Thymus (tissue), 14 donors: ENCODE measurements at places on chromosomes 3 and 15. TPM values are rescaled to one million over a fixed set of nuclear protein-coding genes. Genes with fewer than 3 reads are reported as not detected.

DNA sequence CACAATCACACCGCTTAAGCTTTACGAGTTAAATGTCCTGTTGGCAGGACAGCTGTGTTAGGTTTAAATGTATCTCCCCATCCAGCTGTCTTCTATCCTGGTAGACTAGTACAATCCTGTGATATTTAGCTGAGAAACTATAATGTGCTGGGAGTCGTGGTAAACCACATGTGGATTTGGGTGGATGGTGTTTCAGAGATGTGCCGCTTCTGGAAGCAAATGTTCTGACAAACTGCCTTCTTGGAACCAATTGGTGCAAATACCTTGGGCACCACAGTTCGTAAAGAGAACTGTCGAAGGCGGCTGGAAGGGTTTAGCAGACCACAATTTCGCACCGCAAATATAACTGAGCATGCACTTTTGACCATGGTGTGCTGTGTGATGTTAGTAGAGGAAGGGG, 15.0 kb downstream of the SCG5 start:
- H3K27ac ChIP-seq: no peak overlapping the region
- no peaks in the 10 kb centered on the region for H3K27me3 ChIP-seq
- no peak overlapping the region for H3K4me3 ChIP-seq
- H3K4me1 ChIP-seq: no peaks in the 10 kb centered on the region
- H3K36me3 ChIP-seq: peaks cover 21% of the 10 kb centered on the region

DNA sequence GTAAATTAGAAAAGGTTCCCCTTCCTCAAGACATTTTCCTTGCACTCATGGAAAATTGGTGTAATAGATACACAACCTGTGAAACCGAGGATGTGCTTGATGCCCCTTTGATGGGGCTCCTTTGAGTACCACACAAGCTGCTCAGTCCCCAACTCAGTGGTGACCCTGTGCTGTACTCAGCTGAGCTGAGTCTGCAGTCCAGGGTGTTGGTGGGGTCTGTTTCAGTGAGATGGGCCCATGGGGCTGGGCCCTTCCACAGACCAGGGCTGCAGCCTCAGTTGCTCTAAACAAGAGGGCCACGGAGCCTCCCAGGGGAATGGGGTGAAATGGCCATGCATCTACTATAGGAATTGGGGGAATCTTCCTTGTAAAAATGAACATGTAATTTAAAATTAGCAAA, 39.3 kb downstream of the KY start:
- H3K4me3 ChIP-seq: no peak overlapping the region
- no peaks in the 10 kb centered on the region for H3K36me3 ChIP-seq
- no peaks in the 10 kb centered on the region for H3K27me3 ChIP-seq
- H3K4me1 ChIP-seq: no peaks in the 10 kb centered on the region
- no peak for DNase-seq

DNA sequence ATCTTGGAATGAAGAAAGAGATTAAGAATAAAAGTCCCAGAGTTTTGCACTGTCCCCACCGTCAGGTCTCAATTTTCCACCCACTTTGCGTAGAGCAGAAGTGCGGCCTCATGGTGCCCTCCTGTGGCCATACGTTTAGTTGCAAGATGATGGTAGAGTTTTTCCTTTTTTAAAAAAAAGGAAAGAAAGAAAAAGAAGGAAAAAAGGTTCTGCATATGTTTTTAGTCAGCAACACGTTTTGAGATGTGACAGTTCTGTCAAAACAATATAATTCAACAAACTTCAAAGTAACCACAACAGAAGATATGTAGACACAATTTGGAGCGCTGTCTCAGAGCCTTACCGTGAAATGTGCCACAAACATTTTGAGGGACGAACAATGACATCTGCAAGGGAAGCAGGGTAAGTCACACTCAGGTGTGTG, 24.6 kb downstream of the EBLN2 start:
- H3K4me1 ChIP-seq: peaks cover 5% of the 10 kb centered on the region
- peak; percentile 67 for DNase-seq
- H3K4me3 ChIP-seq: no peak overlapping the region
- H3K27ac ChIP-seq: no peak overlapping the region

- no peak for DNase-seq
- no peak overlapping the region for H3K27ac ChIP-seq
- no peaks in the 10 kb centered on the region for H3K27me3 ChIP-seq
- no peak overlapping the region for H3K4me3 ChIP-seq
- peaks cover 4% of the 10 kb centered on the region for H3K4me1 ChIP-seq
- no peaks in the 10 kb centered on the region for H3K36me3 ChIP-seq
These were observed 623.5 kb upstream of the TBL1XR1 start for GRCh38 chr3:177820683-177821316.

GRCh38 chr3:194422188-194422587, 23.1 kb upstream of the GP5 start:
- no peak overlapping the region for H3K27ac ChIP-seq
- H3K36me3 ChIP-seq: peaks cover 37% of the 10 kb centered on the region
- H3K27me3 ChIP-seq: no peaks in the 10 kb centered on the region
- no peak for DNase-seq
- H3K4me3 ChIP-seq: no peak overlapping the region

DNA sequence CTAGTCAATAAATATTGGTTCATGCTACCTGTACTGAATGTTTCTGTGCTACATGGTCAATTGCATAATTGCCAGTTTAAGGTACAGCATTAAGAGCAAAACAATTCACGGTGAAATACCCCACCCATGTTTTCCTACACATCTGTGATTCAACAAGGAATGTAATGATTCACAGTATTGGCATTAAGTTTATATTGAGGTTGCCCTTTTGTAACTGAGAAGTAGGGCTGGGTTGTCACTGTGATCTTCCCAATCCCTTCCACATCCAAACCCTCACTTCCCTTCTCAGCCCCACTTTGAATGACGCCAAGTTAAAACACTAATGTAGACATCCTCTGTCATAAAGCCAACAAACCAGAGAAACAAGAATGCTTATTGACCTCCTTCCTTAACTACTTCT, 112.0 kb upstream of the TJP1 start:
- DNase-seq: no peak
- H3K36me3 ChIP-seq: no peaks in the 10 kb centered on the region
- H3K27ac ChIP-seq: no peak overlapping the region
- H3K4me1 ChIP-seq: no peaks in the 10 kb centered on the region

DNA sequence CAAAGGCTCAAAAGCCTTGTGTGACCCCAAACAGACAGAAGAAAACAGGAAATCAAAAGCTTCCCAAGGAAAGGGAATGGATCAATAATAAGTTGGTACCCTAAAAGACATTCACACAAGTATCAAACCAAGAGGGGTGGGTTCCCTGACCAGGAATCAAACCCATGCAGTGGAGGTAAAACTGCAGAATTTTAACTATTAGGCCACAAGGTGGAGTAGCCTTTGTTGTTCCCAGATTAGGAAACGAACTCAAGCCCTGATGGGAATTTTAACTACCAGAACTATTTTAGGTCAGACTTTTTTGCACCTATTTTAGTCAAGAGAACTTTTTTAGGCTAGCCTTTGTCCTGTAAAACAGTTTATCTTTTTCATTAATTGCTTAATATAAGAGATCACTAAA, 31.4 kb downstream of the SETMAR start:
- no peak overlapping the region for H3K4me3 ChIP-seq
- H3K36me3 ChIP-seq: no peaks in the 10 kb centered on the region
- no peak for DNase-seq
- no peaks in the 10 kb centered on the region for H3K4me1 ChIP-seq
- no peaks in the 10 kb centered on the region for H3K27me3 ChIP-seq

GRCh38 chr3:143120716-143121240, 1.2 kb downstream of the CHST2 start:
- H3K27me3 ChIP-seq: no peaks in the 10 kb centered on the region
- H3K36me3 ChIP-seq: peaks cover 8% of the 10 kb centered on the region
- H3K27ac ChIP-seq: peak overlapping the region; percentile 86

- H3K4me1 ChIP-seq: no peaks in the 10 kb centered on the region
- no peak overlapping the region for H3K4me3 ChIP-seq
- peak overlapping the region; percentile 40 for H3K27ac ChIP-seq
- no peak for DNase-seq
- no peaks in the 10 kb centered on the region for H3K27me3 ChIP-seq
- H3K36me3 ChIP-seq: no peaks in the 10 kb centered on the region
These were observed 31.3 kb downstream of the TRAK1 start for GRCh38 chr3:42122261-42123011.

DNA sequence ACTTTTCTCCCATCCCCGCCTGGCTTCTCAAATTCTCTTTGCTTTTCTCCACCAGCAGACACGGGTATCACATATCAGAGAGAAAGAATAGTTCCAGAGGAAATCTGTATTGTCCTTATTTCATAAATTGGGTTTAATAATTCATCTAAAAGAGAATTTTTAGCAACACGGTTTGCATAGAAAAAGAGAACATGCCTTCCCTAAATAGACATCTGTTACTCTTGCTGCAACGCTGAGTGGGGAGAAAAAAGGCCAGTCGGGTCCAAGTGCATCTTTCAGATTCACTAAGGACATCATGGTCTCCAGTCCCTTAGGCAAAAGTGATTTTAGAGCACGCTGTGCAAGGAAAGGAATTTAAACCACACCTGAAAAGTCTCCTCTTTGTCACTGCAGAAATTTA, 201.3 kb downstream of the ABHD5 start:
- H3K4me3 ChIP-seq: no peak overlapping the region
- no peak overlapping the region for H3K27ac ChIP-seq
- peaks cover 18% of the 10 kb centered on the region for H3K4me1 ChIP-seq
- peaks cover 17% of the 10 kb centered on the region for H3K27me3 ChIP-seq
- H3K36me3 ChIP-seq: no peaks in the 10 kb centered on the region

DNA sequence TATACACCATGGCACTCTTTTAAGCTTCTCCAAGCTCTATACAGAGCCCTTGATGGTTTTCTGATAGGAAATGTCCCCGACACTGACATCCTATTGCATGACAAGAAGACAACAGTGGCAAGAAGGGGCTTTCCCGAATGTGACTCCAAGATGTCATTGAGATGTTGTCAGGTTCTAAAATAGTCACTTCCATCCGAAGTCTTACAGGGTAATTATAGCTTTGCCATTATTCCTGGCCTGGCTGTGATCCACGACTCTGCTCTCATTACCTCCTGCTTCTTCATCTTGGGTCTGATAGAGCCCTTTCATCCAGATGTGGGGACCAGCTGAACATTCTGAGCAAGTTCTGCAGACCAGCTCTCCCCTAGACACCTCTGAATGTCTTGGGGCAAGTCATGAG, 40.6 kb upstream of the ADAMTS9 start:
- no peaks in the 10 kb centered on the region for H3K27me3 ChIP-seq
- no peaks in the 10 kb centered on the region for H3K4me1 ChIP-seq
- DNase-seq: no peak
- H3K4me3 ChIP-seq: no peak overlapping the region
- H3K36me3 ChIP-seq: no peaks in the 10 kb centered on the region

- no peak overlapping the region for H3K4me3 ChIP-seq
- H3K4me1 ChIP-seq: peaks cover 33% of the 10 kb centered on the region
- no peaks in the 10 kb centered on the region for H3K36me3 ChIP-seq
- H3K27ac ChIP-seq: no peak overlapping the region
- H3K27me3 ChIP-seq: no peaks in the 10 kb centered on the region
These were observed 54.9 kb downstream of the SLCO3A1 start for GRCh38 chr15:91908391-91908790.

DNA sequence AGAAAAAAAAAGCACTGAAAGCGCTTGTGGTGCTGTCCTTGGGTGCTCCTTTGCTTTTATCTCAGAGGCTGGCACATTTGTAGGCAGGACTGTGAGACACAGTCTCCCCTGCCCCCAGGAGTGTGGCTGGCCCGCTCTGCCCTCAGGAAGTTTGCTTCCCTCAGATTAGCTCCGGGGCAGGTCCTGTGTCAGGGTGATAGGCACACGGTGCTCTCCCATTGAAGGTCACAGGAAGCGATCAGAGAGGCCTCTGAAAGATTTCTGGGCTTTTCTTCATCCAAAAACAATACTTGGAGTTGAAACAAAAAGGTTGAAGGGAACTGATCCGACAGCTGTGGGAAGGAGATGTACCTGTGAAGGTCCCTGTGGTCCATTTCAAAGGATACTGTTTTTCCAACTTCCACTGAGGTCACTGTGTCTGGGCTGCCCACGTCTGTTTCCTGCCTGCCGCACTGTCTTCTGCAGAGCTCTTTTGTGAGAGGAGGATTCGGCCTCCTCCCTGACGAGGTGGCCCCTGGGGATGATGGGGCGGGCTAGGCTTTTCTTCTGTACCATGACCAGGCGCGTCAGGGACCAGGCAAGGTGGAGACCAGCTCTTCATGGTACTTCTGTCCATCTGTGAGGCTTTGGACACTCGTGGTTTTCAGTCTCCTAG, 330.5 kb upstream of the CTDSPL start:
- no peaks in the 10 kb centered on the region for H3K27me3 ChIP-seq
- no peaks in the 10 kb centered on the region for H3K36me3 ChIP-seq
- H3K4me1 ChIP-seq: peaks cover 5% of the 10 kb centered on the region

GRCh38 chr3:49813497-49814174, at the start of gene UBA7:
Gene UBA7, minus strand, starts transcription at chr3:49813953. Its CDS starts 166 bp downstream, at chr3:49813787.
- peak within 1 kb of the TSS; percentile 61 for H3K4me3 ChIP-seq
- peaks cover 2% of the 10 kb centered on the region for H3K4me1 ChIP-seq
- DNase-seq: no peak
- H3K36me3 ChIP-seq: peaks cover 30% of the 10 kb centered on the region
- no peaks in the 10 kb centered on the region for H3K27me3 ChIP-seq

- no peak overlapping the region for H3K4me3 ChIP-seq
- DNase-seq: no peak
- no peaks in the 10 kb centered on the region for H3K36me3 ChIP-seq
- H3K27ac ChIP-seq: no peak overlapping the region
These were observed 254.3 kb upstream of the ICE2 start for GRCh38 chr15:60733196-60733595.

The SLC24A5 gene
- 0.05 TPM for total RNA-seq

The FOXB1 gene
- 0.05 TPM for total RNA-seq

The CD200 gene
- total RNA-seq: 20.0 TPM
